Inflammatory macrophage (primary cell): ENCODE measurements at places on chromosomes 5 and 9.

DNA sequence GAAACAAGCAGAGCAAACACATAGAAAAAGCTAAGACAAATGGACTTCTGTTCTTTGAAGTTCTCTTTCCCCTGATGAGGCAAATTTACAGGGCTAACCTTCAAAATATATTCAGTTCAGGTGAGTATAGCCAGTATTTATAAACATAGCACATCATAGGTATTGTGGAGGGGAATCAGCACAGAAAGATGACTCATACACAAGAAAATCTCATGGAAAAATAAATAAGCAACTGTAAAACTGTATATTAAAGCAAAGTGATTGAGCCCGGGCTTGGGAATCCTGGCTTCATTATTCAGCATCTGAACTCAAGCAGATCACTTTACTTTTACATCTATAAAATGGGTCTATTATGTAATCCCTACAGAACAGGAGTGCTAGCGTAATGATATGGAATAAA is 173.5 kb upstream of the PAPPA start:
- no peak for DNase-seq

- DNase-seq = peak; percentile 55
These were observed 161.2 kb downstream of the FGF18 start for GRCh38 chr5:171580502-171581265.

- DNase-seq = peak; percentile 80
These were observed 29.9 kb upstream of the OBP2B start for GRCh38 chr9:133238851-133239532.

DNA sequence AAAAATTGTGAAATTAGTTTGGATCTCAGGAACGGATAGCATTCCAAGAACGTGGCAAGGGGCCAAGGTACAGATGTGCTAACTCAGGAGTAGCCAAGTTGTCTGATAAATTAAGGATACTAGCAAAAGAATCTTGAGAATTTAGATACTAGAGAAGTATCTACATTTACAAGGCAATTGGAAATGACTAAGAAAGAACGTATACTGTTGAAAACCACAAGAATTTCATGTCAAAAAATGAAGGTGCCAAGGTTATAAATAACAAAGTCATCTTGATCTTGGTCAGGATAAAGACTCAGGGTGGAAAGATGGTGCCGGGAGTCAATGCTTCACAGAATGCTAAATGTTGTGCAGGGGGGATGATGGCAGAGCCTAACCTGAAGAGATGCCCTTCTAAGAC is 19.2 kb downstream of the CAPSL start:
- DNase-seq = no peak

- DNase-seq = no peak
These were observed 7.5 kb downstream of the ZNF608 start for GRCh38 chr5:124738681-124739633.

DNA sequence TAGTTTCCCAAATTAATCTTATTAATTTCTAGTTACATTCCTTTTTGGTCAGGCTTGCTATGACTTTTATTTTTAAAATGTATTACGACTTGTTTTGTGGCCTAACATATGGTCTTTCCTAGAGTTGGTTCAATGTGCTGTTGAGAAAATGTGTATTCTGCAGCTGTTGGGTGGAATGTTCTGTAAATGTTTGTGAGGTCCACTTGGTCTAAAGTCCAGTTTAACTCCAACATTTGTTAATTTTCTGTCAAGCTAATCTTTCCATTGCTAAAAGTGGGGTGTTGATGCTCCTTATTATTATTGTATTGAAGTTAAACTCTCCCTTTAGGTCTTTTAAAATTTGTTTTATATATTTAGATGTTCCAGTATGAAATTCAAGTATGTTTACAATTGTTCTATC is 1010.8 kb upstream of the EDIL3 start:
- DNase-seq = no peak
